Left forelimb (tissue), 1 donor: ENCODE measurements at places on chromosomes 5 and 9.

GRCh38 chr9:12993466-12993865, 218.6 kb downstream of the LURAP1L start:
- DNase-seq = no peak

DNA sequence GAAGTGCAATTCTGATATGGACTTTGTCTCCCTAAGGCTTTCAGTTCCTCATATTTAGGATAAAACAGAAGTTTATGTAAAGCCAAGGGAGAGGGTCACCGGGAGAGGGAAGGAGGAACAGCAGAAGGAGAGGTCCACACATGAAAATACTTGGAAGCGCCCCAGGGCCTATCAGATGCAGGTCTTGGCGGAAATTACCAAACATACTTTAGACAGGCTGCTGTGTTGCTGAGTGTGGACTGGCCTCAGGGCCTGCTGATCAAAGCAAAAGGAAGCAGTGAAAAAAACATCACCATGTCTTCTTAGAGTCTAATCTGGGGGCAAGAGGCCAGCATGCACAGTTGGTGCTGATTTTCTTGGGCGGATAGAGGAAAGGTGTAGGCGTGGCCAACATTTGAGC, 14.1 kb upstream of the NTRK2 start:
- no peak for DNase-seq

DNA sequence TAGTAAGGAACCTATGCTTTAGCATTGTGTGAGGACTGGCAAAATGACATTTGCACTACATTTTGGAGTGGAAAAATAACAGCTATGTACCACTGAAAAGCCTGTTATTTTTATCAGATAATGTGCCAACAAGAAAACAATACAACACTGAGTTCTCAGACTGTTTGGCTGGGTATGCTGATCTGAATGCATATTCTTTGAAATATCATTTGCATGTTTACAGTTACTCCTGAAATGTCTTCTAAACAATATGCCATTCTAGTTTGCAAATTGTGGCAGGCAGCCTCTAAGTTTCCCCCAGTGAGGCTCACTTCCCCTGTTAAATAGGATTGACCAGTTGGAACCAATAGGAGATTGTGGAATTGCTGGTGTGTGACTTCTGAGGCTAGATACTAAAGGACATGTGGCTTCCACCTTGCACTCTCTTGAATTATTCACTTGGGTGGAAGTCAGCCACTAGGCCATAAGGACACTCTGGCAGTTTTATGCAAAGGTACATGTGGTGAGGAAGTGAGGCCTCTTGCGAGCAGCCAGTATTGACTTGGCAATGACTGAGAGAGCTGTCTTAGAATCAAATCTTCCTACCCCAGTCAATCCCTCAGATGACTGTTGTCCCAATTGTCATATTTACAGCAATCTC, 250.4 kb upstream of the PCSK5 start:
- no peak for DNase-seq

GRCh38 chr9:84617411-84618029, 52.0 kb upstream of the NTRK2 start:
- no peak for DNase-seq

- DNase-seq = no peak
Measured at GRCh38 chr5:150347003-150347402, 10.5 kb upstream of the TCOF1 start.
